Umbilical cord (tissue), 2 donors: ENCODE measurements at places on chromosomes 1 and 21. TPM values are rescaled to one million over a fixed set of nuclear protein-coding genes. Genes with fewer than 3 reads are reported as not detected.

DNA sequence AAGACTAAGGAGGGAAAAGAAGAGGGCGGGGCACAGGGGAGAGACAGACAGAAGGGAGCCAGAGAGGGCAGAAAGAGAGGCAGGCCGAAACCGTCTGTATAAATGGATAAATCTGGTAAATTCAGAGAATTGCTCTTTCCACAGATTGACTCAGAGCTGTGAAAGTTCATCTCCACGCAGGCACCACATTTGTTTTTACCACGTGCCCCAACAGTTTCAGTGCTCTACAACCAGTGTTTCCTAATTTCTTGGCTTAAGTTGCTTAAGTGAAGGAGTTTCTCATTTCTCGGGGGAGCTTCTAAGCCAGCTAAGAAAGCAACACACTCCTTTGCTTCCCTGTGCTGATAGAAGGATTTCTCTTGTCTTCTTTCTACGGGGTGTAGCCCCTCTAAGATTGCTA is 87.1 kb downstream of the ENAH start:
- peak; percentile 77 for DNase-seq

COL18A1 gene
- total RNA-seq, result 266 TPM

LYSMD1 gene
- total RNA-seq, result 4.8 TPM

DNA sequence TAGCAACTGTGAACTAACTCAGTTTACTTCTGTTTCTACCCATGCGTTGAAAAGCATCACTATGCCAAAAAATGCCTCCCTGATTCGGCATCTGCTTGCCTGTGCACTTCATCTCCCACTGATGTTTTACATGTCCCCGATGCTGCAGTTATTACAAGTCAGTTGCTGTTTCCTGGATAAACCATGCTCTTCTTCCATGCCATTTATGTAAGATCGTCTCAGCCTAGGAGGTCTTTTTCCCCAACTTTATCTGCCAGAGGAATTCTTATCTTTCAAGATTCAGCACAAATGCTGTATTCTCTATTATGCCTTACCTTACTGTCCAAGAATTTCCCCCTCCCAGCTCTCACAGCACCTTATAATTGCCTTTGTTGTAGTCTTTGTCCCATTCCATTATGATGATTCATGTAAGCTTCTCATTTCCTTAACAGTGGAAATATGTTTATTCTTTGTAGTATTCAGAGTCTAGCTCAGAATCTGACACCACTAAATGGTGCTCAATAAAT is 30.0 kb downstream of the PRKACB start:
- DNase-seq, result no peak

GRCh38 chr1:6091823-6092109 is 46.1 kb downstream of the KCNAB2 start:
- no peak for DNase-seq

DNA sequence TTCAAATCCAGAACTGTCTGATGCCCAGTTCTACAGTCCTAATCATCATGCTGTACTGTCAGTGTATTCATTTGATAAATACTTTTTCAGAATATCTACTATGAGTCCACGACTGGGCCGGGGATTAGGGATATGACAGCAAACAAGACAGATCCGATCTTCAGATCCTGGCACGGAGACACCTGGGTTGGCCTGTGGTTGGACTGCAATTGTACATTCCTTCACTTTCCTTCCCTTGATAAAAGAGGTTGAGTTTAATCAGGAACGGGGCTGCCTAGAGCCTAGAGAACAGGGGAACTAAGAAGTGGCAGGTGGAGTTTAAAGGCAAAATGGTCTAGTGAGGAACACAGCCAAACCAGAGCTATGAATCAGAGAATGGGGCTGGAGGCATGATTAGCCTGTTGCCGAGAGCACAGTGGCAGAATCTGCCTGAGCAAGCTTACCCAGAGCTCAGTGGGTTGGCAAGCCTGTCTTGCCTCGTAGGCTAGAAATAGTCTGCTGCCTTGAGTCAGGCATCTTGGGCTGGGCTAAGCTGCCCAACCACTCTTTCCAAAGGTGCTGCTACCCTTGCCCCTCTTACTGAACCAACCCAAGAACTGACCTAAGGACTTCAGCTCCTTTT is 38.1 kb upstream of the PTCH2 start:
- DNase-seq, result no peak

- no peak for DNase-seq
Observed at GRCh38 chr21:35929901-35930300, 130.4 kb downstream of the SETD4 start.

DNA sequence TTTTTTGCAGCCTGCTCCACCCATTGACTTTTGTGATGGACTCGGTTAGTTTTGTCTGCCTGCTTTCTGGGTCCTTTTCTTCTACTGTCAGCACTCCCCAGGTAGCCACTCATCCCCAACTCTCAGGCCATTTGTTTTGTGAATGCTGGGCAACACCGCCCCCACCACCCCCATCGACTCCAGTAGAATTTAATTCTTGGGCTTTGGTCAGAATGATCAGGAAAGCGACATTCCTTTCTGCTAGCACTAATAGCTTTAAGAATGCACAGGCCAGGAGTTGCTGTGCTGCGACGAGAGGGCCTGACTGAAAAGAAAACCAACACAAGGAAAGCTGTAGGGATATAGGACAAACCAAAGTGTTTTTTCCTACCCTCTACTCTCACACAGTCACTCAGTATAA is 144.4 kb downstream of the CDC7 start:
- no peak for DNase-seq

GRCh38 chr1:216015116-216015515 is 408.1 kb downstream of the USH2A start:
- DNase-seq, result no peak

FYB2 gene
- total RNA-seq, result 15.6 TPM

DNA sequence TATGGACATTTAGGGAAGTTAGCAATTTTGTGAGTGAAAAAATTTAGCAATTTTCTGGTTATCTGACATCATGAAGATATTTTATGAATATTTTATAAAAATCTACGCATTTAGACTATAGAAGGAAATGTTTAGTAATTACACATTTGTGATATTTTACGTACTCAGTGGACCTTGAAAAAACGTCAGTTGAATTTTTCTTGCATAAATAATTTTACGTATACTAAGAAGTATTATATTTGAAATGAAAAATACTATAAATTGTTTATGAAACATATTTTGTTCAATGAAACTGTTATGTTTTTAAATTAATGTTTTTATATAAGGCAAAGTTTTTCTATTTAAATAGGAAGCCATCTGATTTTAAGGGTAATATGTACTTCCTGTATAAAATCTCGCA is 462.8 kb downstream of the NCAM2 start:
- no peak for DNase-seq

- DNase-seq, result no peak
Observed at GRCh38 chr1:243946946-243947345, 96.9 kb upstream of the AKT3 start.

DNA sequence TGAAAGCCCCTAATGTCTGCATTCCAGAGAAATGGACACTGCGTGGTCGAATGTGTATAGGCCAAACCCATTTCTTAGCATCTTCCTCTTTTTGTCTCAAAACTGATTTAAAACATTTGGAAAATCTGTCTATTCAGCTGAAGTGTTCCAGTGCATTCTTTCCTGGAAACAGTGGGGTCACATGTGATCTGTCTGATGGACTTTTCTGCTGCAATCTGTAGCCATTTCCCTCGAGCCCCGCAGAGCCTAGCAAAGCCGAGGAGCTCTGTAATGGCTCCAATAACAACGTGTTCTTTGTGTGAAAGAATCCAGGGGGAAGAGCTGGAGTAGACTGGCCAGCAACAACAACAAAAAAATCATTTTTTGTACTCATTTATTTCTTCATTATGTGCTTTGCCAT is 329.3 kb downstream of the BARHL2 start:
- no peak for DNase-seq

LHX4 gene
- total RNA-seq, result 0.72 TPM

C1QA gene
- total RNA-seq, result 122 TPM

DNA sequence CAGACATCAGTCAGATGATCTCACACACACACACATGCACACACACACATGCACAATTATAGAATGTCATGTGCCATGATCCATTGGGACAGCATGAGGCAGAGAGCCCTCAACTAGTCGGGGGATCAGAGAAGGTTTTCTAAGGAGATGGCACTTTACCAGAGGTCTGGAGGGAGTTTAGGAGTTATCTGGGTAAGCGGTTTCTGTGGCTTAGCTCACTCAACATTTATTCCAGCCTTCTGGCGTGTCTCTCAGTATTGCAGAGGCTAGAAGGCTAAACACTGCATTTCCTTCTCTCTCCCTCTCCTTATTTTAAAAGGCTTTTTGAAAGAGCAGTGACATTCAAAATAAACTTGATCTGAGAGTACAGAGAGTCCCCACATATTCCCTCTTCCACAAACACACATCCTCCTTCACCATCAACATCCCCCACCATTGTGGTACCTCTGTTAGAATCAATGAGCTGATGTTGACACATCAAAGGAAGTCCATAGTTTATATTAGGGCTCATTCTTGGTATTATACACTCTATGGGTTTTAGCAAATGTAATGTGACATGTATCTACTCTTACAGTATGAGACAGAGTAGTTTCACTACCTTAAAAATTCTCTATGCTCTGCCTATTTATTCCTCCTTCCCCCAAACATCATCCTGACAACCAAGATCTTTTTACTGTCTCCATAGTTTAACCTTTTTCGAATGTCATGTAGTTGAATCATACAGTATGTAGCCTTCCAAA is 9.0 kb upstream of the PLA2G2A start:
- peak; percentile 91 for DNase-seq

GRCh38 chr1:221782970-221783369 is 41.1 kb upstream of the DUSP10 start:
- no peak for DNase-seq

DNA sequence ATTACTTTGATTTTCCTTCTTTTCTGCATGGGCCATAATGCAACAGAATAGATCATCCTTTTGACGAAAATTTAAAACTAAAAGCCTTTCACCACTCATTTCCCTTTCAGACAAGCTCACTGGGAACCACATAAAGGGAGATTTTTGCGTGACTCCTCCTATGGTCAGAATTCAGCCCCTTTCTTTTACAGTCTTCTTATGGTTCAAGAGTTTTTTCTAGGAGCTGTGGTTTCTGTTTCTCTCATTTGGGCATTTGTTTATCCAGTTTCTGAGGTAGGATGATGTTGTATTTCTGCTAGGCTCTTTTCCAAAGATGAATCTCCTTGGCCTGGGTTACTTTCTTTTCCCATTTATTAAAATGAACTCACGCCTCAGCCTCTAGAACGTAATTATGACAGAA is 16.9 kb downstream of the RGS1 start:
- no peak for DNase-seq

DNA sequence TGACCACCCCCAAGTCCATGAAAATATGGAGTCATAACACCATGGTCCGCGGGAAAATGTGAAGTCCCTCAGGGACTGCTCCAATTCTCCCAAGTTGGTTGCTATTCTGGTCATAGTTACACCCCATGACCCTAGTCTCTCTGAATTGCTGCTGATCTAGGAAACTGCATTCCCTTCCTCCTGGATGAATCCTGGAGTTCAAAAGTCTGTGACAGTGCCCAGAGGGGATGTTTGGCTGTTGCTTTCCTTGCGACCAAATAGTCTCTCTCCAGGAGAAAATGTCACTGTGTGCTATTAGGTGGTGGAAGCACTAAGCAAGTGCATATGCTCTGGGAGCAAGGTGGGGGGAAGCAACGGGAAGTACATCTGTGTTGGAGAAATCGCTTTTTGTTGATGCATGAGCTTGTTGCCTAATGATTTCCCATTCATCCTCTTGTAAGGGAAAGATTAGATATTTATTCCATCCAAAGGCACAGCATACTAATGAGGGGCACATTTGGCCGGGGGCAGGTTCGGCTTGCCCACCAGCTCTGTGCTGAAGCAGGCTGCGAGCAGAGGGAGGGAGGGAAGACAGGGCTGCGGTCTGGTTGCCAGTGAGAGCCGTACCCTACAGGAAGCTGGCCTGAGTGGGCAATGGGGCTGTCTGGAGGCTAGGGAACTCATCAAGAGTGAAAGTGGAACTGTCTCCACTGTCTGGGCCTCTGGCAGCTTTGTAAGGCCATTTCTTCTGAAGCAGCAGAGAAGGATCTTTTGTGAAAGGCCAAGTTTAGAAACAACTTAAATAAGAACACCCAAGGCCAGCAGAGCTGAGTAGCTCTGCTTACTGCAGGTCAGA is 27.2 kb downstream of the SYT6 start:
- peak; percentile 50 for DNase-seq

C1orf87 gene
- total RNA-seq, result 3.1 TPM

VWA5B1 gene
- 0.24 TPM for total RNA-seq

DNA sequence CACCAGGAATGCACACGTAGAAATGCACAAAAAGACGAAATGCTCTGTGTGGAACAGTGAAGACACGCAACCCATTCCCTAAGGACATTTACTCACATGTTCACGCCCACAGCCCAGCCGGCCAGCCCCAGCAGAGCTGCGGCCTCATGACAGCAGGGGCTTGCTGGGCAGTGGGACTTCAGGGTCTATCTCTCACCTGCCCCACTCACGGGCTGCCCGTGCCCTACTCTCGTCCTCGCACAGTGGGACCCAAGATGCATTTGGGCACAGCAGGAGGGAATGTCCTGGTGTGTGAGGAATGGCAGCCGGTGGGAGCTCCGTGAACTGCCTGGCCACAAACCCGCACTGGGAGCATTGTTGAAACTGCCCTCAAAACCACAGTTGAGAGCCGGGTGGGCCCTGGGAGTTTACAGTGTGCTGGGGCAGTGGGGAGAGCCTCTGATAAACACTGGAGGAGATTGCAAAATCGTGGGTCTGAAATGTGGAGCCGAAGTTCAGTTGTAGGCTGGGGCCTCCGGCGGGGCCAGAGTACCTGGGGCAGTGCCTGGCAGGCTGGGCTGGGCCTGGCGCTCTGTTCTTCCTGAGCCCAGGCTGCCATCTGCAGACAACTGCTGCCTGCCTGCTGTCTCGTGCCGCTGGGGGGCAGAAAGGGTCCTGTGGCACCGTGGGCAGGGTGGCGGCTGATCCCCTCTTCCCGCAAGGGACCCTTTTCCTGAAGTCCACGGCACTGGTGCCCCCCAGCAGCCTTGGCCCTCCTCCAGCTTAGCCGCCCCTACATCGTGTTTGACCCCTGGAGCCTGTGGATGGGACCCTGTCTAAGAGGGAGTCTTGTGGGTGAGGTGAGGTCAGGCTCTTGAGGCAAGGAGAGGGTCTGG is 20.7 kb upstream of the POFUT2 start:
- peak; percentile 63 for DNase-seq

DNA sequence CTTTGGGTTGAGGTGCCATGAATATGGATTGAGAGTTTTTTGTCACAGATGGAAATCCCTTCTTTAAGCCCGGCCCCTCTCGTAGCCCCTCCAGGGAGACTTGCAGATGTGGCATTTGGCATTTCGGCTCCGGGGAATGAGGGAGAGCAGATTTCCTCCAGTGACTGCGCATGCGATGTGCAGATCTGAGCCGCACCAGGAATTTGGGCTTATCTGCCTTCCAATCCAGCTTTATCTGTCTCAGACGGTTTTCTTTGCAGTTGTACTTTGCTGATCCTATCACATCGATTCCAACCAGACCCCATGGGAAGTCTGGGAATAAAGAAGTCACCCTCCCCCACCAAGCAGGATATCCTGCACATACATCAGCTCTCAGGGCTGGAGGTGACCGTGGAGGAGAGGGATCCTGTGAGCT is 11.7 kb downstream of the KIF26B start:
- peak; percentile 96 for DNase-seq

GRCh38 chr1:177799746-177800145 is 170.1 kb downstream of the SEC16B start:
- DNase-seq, result no peak

DNAJC28 gene
- 1.9 TPM for total RNA-seq
